ENCODE measurements at places on chromosomes 11 and 22.

- DNase-seq = no peak
These were observed 27.9 kb downstream of the LINC01488 start for GRCh38 chr11:69509381-69509780.

GRCh38 chr11:69460540-69461257, 20.8 kb upstream of the LINC01488 start:
- DNase-seq = no peak

GRCh38 chr11:128061281-128061871, 526.0 kb downstream of the ETS1 start:
- no peak for DNase-seq

DNA sequence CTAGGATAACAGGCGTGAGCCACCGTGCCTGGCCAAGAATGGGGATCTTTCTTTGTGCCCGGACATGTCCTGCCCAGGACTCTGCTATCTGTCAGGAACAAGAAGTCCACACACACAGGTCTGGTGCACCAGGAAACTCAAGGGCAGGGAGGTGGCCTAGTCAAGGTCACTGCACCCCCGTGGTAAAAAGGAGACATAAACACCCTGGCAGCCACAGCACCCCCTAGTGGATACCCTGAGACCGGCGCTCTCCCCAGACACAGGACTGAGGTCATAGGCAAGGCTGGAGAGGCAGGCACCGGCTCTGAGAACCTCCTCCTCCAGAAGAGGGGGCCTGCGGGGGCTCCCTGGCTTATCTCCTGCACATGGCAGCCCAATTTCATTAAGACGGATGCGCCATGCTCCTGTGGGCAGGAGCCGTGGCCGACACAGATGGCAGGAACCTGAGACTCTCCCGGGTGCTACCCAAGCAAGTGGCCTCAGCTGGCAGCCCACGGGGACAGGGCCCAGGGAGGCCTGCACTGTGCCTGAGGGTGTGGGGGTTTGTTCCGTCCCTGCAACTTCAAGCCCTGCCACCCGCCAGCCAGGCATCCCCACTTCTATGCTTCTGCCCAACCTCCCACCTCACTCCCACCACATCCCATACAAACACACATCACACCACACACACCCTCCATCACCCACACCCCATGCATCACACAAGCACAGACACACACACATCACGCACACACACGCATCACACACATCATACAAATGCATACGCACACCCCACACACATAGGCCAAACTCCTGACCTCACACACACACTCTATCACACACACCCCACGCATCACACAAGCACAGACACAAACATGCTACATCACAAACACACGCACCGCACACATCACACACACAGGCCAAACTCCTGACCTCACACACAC, 19.6 kb downstream of the MACROD1 start:
- DNase-seq = no peak

GRCh38 chr11:1140642-1141490, 16.9 kb upstream of the MUC5AC start:
- no peak for DNase-seq

DNA sequence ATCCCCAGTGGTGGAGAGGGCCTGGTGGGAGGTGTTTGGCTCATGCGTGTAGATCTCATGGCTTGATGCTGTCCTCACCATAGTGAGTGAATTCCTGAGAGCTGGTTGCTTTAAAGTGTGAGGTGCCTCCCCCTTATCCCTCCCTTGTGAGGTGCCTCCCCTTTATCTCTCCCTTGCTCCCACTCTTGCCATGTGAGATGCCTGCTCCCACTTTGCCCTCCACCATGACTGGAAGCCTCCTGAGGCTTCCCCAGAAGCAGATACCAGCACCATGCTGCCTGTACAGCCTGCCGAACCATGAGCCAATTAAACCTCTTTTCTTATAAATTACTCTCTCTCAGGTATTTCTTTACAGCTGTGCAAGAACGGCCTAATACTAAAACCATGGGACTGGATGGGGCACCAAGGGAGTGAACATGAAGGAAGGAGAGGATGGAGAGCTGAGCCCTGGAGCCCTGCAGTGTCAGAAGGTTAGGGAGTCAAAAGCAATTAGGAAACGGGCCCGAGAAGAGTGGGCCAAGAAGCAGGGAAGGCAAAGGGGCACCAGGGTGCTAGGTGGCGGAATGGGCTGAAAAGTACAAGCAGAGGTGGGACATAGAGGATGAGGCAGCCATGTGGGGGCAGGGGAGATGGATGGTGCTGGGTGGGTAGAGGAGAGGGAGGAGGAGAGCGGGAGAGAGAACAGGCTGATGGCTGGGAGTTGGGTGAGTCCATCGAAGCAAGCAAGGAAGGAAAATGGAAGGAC, 9.4 kb downstream of the IFITM10 start:
- no peak for DNase-seq

- DNase-seq = no peak
These were observed 15.2 kb downstream of the NUCB2 start for GRCh38 chr11:17291710-17292109.

DNA sequence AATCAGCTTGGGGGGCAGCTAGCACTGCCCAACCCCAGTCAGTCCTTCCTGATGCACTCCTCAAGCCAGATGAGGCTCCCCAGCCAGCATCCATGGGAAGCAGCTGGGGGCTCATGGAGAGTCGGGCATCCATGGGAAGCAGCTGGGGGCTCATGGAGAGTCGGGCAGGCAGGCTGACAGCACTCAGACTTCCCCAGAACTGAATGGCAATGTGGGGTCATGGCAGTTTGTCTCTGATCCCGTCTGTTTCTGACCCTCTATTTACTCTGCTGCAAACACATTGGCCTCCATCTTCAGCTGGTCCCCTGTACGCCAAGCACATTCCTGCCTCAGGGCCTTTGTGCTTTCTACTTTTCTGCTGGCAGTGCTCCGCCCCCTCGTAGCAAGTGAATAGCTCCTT, 314.8 kb downstream of the NTM start:
- no peak for DNase-seq

GRCh38 chr22:37273126-37273845, 9.0 kb upstream of the CYTH4 start:
- no peak for DNase-seq

GRCh38 chr11:68780829-68781228, 29.5 kb upstream of the TESMIN start:
- no peak for DNase-seq

DNA sequence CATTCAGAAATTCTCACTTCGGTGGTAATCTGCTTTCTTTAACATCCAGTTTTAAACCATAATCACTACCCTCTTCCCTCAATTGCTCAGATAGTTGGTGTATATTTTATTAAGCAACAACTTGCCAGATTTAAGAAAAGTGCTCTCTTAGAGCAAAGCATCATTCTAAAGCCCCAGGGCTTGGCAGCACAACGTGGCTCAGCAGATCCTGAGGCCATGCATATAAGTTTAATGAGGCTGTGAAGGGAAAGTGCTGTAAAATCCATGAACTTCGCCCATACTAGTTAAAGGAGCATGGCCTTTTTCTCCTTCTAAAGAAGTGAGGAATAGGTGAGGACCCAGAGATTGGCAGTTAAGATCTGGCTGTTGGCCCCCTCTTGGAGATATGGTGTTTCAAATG, 482.3 kb upstream of the CCDC90B start:
- DNase-seq = no peak

GRCh38 chr11:15123849-15124248, 9.1 kb downstream of the INSC start:
- DNase-seq = no peak

- DNase-seq = no peak
These were observed 144.4 kb upstream of the TEAD1 start for GRCh38 chr11:12529793-12530192.

All from dorsolateral prefrontal cortex (tissue), 122 donors.